T-helper 22 cell (primary cell): ENCODE measurements at places on chromosomes 4 and X.

DNA sequence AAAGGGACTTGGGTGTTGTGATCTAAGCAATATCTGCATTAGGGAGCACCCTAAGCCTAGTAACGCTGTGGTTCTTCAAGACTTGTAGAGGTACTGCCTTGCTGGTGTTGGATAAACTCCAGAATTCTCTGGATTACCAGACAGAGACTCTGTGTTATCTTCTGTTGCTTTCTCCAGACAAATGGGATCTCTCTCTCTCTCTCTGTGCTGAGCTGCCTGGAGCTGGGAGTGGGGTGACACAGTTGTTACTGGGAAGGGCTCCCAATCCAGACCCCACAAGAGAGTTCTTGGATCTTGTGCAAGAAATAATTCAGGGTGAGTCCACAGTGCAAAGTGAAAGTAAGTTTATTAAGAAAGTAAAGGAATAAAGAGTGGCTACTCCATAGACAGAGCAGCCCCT, 48.8 kb downstream of the MCUB start:
- DNase-seq, result no peak

DNA sequence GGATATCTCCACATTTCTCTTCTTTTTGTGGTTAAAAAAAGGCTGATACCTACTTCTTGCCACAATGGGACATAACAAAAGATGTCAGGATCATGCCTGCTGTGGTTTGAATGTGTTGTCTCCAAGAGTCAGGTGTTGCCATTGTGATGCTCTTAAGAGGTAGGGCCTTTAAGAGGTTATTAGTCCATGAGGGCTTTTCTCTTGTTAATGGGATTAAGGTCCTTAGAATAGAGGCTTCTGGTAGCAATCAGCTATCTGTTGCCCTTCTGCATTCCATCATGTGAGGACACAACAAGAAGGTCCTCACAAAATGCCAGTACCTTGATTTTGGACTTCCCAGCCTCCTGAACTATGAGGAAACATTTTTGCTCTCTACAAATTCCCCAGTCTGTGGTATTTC, 191.4 kb downstream of the GBA3 start:
- no peak for DNase-seq

GRCh38 chr4:168837922-168838321, 172.1 kb downstream of the CBR4 start:
- DNase-seq, result no peak

- DNase-seq, result no peak
Observed at GRCh38 chrX:119698845-119699244, 5.9 kb upstream of the SEPTIN6 start.

GRCh38 chrX:17038681-17039161, 92.3 kb downstream of the REPS2 start:
- DNase-seq, result no peak

GRCh38 chr4:105234582-105234981, 87.9 kb downstream of the TET2 start:
- no peak for DNase-seq

GRCh38 chr4:109406337-109406931, 27.2 kb upstream of the SEC24B start:
- DNase-seq, result no peak

DNA sequence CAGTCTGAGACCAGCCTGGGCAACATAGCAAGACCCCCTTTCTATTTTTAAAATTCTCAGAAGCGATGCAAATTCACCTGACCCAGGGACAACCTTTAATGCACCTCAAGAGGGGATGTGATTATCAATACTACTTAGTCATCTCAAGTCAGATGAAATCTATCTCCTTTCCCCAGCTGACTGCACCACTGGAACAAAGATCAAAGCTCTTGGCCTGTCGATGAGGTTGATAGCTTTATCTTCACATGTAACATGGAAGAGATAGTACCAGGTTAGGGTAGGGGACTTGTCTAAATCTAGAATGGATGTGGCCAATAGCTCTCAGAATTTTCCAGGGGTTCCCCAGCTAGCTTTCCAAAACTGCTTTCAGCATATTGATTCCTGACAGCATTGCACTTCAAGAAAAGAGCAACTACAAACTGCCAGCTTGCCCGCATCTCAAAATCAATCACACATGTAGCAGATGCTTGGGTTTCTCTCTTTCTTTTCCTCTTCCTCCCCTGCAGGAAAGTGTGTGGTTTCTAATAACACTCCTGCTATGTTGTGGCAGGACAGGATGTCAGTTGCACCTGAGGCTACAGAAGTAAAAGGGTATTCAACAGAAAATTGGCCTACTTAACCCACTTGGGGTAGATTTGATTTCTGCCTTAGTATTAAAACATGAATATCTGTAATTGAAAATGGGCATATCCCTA, 12.2 kb upstream of the TMEM164 start:
- no peak for DNase-seq

- no peak for DNase-seq
Observed at GRCh38 chr4:41156574-41156973, 57.8 kb downstream of the APBB2 start.

- no peak for DNase-seq
Observed at GRCh38 chr4:143396695-143397094, 60.0 kb downstream of the GAB1 start.

DNA sequence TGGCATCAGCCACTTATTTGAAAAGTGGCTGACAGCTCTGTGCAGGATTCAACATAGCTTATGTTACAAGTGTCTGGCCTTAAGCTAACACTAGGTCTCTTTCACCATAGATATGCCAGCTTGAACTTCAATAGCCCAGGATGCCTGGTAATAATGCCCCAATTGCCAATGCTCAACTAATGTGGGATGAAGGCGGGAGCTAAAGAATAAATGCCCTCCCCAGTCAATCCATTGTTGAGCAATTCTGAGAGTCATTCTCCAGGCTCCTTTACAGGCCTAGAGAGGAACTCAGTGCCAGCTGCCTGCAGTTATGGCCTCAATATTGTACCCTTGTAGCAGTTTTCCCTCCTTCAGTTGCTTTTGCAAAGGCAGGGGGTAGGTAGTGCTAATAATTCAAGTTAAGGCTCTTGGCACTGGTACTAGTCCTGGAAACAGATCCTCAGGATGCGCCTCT, 460.2 kb downstream of the GABRG1 start:
- DNase-seq, result no peak

DNA sequence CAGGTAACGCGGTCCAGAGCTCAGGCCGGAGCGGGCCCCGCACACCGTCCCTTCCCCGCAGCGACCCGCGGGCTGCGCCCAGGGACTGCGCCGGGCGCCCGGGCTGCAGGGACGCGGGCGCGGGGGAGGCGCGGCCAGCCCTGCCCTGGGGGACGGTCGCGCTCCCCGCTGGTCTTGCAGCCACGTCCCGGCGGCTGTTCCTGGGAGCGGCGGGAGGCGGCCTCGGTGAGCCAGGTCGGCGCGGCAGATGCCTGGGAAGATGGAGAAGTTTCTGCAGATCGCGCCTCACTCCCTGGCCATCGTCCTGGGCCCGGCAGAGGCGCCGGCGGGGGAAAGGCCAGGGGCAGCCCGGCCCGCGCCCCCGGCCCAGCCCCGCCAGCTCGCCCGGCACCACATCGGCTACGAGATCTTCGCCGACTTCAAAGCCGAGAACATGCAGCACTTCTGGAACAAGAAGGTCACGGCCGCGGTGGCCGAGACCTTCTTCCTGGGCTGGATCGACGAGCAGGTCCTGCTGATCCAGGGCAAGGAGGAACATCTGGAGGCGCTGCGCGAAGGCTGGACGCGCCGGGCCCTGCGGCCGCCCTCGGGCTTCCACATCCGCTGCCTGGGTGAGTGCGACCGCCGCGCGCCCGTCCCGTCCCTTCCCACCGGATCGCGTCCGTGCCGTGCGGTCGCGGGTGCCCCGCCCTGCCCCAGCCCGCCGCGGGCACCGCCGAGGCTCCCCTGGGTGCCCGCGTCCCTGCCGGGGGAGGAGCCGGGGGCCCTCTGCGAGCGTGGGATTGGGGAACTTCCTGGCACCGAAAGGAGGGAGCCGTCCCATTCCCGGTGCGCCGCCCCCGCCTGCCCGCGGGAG, 107.4 kb upstream of the STOX2 start:
- DNase-seq, result no peak

- no peak for DNase-seq
Observed at GRCh38 chrX:29662759-29663503, 552.4 kb upstream of the MAGEB2 start.

- no peak for DNase-seq
Observed at GRCh38 chr4:92646826-92647225, 343.1 kb downstream of the GRID2 start.

DNA sequence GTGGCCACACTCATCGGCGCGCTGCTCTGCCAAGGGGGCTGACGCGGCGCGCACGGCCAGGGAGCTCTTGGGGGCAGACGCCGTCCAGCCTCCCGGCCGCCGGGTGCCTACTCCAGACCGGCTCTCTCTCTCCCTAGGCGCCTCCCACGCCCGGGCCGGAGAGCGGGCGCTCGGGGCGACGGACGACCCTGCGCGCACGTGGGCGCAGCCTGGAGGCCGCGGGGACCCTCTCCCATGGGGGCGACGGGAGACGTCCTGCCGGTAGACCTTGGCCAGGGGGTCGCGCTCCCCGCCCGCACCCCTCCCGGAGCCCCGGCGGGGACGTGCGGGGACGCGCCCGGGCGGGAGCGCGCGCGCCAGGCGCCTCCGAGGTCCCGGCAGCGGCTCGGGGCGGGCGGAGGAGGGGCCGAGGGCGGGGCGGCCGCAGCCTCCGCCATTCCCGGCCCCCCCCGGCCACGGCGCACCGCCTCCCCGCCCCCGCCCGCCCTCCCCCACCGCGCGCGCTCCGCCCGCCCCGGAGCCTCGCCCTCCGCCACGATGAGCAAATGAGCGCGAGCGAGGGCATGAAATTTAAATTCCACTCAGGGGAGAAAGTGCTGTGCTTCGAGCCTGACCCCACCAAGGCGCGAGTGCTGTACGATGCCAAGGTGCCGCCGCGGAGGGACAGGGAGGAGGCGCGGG, at the start of gene MSL3:
TSS of gene MSL3 (plus strand) at position 519 of the 681 bp plus-strand sequence. CDS start at position 546, 27 bp downstream.
- DNase-seq, result peak; percentile 50

- no peak for DNase-seq
Observed at GRCh38 chr4:47543331-47543730, 58.3 kb downstream of the ATP10D start.

DNA sequence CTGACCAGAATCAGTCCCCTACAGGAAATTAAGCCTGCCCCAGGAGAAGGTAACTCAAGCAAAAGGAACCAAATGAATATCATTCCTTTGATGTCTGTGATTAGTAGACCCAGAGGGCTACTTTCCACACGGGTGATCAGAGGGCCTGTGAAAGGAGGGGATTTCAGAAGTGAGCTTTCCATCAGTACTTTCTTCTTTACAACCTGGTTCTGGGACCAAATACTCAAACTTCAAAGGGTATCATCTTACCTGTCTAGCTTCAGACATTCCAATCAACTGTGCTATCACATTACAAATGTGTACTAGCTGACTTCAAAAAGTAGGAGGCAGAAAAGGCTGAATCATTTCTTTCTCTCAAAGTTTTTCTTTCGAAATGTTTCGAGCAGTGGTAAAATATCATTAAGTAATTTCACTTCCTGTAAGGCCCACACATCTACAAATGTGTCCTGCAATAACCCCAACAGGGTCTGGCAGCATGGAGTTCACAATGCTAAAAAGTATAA, 23.9 kb downstream of the ACSL4 start:
- DNase-seq, result no peak

GRCh38 chr4:144178414-144178813, 37.9 kb upstream of the GYPA start:
- DNase-seq, result no peak

GRCh38 chr4:102535398-102536082, 34.4 kb downstream of the NFKB1 start:
- DNase-seq, result no peak

GRCh38 chr4:126448086-126448845, 1133.5 kb downstream of the FAT4 start:
- DNase-seq, result no peak

DNA sequence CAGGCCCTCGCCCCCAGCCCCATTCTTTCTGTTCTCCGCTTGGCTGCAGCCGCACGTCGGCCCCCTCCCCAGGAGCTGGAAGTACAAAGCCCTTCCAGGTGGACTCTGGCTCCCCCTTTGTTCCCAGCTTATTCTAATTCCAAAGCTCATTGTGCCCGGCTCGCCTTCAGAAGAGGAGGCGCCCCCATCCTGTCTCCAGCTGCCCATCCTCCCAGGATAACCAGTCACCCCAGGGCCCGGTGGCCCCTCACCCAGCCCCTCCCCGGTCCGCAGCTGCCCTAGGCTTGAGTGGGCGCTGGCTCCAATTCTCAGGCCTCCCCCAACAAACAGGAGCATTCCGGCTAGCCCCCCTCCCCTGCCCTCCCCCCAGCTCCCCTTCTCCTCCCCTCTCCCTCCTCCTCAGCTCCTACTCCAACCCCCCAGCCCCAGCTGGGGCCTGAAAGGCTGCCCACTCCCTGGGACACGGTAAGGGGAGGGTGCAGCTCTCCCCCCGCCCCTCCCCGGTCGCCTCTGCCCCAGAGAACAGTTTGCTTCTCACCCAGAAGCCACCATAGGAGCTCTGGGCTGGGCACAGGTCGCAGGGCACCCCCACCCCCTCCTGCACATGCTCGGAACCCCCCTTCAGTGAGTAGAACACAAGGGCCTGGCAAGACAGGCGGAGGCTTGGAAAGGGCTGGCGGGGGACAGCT, 3.1 kb upstream of the SLC6A8 start:
- no peak for DNase-seq
